ENCODE measurements at places on chromosomes 6 and 20. TPM values are rescaled to one million over a fixed set of nuclear protein-coding genes. Genes with fewer than 3 reads are reported as not detected.

Gene GRIK2
- 0.13 TPM for total RNA-seq

Gene LY6G6F
- total RNA-seq: not detected

Gene THBD
- total RNA-seq: 42.2 TPM

Gene CALHM6
- 1.3 TPM for total RNA-seq

Gene TFAP2C
- under 0.01 TPM for total RNA-seq

Data from bladder microvascular endothelial cell (primary cell).